ENCODE measurements at places on chromosomes 16 and 17.

DNA sequence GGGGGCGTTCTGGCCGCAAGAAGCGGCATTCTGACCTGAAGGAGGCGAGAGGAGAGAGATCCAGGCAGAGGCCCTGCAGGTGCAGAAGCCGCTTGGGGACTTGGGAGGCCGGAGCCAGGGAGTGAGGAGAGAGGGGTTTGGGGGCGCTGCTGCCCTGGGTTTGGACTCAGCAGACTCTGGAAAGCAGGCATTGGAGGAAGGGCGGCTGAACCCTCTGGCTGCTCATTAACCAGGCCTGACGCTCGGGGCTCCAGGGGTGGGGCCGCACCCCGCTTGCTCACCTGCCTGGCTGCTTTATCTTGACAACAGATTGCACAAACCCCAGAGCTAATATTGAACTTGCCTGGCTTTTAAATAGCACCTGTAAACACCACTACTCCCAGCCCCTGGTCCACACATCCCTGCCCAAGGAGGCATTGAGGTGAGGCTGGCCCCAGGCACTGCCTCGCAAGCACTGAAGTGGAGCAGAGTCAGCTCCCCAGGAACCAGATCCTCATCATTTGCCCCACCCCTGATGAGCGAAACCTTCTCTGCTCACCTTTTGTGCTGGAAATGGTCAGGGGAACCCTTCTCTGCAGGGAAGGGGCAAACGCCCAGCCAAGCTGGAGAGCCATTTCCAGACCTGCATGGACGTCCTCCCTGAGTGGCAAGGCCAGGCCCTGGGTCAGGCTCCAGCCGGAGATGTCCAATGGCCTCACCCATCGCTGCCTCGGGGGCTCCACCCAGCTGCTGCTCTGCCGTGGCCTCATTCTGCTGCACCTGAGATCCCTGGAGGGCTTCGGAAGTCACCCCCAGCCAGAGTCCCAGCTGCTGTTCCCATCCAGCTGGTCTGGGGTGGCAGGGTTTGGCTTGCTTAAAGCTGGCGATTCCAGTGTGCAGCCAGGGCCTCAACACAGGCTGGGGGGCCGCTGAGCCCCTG is 190.2 kb upstream of the GSE1 start:
- DNase-seq, result no peak

- peak; percentile 59 for DNase-seq
Measured at GRCh38 chr17:66281661-66282369, 20.6 kb upstream of the PRKCA start.

GRCh38 chr17:82930924-82931698 is 91.3 kb upstream of the ZNF750 start:
- DNase-seq, result no peak

GRCh38 chr16:86448306-86448890 is 61.9 kb upstream of the FOXF1 start:
- no peak for DNase-seq

GRCh38 chr17:79223471-79223870 is 148.8 kb downstream of the ENGASE start:
- DNase-seq, result no peak

- DNase-seq, result no peak
Measured at GRCh38 chr17:76000016-76000754, 470 bp upstream of the CDK3 start.

DNA sequence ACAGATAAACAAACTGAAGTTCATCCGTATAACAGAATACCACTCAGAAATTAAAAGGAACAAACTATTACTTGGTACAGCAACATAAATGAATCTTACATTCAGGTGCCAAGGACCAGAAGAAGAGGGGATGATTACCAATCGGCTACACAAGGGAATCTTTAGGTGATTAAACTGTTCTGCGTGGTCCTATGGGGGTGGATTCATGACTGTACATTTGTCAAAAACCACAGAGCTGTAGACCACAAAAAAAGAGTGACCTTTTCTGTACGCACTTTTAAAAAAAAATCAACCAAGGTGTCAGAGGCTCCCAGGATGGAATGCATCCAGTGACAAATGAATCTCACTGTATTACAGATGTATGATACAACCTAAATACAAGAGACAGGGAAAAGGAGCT is 110.8 kb downstream of the CDYL2 start:
- DNase-seq, result no peak

GRCh38 chr16:83926726-83927397 is 26.2 kb upstream of the OSGIN1 start:
- peak; percentile 44 for DNase-seq

DNA sequence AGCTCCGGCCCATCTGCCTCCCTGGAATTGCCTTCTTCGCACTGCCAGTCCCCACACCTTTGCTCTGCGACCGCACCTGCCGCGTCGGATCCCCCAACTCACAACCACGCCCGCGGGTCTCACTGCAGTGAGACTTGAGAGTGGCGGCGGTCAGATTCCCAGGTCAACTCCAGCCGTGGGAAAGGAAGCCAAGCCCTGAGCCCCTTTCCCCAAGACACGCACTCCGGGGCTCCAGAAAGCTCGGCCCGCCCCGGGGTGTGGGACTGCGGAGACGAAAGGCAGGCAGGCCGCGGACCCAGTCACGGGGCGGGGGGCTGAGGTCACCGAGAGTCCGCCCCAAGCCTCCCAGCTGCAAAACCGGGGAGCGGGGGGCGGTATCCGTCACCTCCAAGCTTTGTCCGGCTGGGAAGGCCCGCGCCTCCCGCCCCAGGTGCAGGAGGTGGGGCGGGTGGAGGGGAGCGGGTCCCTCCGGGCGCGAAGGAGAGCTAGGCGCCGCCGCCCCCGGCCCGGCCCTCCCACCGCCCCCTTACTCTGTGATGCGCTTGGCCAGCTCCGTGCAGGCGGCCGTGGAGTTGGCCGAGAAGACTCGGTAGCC is 615 bp downstream of the PRPSAP1 start:
- peak; percentile 51 for DNase-seq

Data from SJSA1 (cell line).